ENCODE measurements at places on chromosomes 1 and 21.

GRCh38 chr1:248739572-248740205 is 15.9 kb downstream of the LYPD8 start:
- no peak for DNase-seq

DNA sequence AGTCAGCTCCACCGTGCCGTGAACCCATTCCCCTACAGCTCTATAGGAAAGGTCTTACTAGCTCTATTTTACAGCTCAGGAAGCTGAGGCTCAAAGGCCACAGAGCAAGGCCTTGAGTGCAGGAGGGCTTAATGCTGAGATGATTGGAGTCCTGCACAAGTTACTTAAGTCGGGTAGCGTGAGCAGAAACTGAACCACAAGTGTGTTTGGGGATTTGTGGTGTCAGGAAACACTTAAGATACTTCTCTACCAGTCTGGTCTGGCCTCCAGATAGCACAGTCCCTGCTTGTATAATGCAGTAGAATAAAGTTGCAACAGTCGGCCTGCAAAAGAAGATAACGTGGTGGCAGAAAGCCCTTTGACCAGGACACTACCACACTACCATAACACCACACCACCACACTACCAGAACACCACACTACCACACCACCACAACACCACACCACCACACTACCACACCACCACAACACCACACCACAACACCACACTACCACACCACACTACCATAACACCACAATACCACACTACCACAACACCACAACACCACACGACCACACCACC is 118.1 kb downstream of the SPSB1 start:
- no peak for DNase-seq

DNA sequence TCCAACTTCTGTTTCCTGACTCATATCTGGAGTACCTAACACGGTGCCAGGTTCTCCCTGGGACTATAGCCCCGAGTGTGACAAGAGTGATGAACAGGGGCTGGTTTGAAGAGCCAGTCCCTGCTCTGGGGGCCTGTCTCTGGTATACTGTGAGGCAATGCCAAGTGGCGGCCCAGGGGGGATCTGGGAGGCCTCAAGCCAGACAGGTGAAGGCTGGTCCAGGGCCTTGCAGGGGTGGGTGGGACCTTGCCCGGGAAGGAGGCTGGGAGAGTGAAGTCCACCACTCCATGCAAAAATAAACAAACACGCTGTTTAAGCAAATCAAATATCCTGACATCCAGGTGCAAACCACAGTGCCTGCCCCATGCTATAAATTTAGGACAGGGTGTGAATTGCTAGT is 6.8 kb upstream of the PLXNA2 start:
- no peak for DNase-seq

DNA sequence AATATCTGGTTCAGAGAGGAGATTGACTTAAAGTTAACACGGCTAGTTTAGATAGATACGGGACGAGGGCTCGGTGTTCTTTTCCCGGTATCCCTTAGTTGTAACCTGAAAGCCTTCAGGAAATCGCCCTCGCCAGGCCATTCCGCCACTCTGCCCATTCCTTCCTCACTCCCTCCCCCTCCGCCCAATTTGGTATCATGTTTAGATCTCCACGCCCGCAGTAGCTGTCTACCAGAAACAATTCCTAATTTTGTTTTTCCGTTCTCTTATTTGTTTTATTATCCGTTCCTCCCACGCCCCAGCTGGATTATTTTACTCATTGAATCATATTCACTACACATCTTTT is 685 bp upstream of the VAMP4 start:
- DNase-seq, result peak; percentile 39

DNA sequence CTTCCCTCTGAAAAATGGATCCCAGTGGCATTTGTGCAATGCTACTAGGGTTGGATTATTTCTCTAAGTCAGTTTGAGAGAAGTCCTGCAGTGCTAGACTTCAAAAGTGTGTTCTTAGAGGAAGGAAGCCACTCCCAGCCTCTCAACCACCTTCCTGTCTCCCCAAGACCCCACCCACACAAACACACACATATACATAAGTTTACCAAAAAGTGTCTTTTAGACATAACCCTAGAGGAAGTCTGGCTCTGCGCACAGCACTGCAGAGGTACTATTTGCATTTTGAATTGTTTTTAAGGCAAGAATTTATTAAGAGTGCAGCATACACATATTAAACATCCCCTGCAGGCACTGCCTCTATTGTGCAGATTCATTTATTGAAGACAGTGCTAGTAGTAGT is 127.3 kb downstream of the HHIPL2 start:
- no peak for DNase-seq

GRCh38 chr1:186653312-186653711 is 26.9 kb downstream of the PTGS2 start:
- no peak for DNase-seq

- no peak for DNase-seq
Measured at GRCh38 chr1:34828611-34829010, 30.9 kb downstream of the SMIM12 start.

Data from caudate nucleus (tissue), 63 donors.